Activated CD4-positive, alpha-beta memory T cell treated with anti-CD3 and anti-CD28 coated beads for 36 hours (primary cell): ENCODE measurements at places on chromosomes 5 and 9. TPM values are rescaled to one million over a fixed set of nuclear protein-coding genes. Genes with fewer than 3 reads are reported as not detected.

GRCh38 chr9:33489066-33489465 is 15.3 kb upstream of the NOL6 start:
- no peak for DNase-seq

Gene EGFLAM
- total RNA-seq, result not detected

DNA sequence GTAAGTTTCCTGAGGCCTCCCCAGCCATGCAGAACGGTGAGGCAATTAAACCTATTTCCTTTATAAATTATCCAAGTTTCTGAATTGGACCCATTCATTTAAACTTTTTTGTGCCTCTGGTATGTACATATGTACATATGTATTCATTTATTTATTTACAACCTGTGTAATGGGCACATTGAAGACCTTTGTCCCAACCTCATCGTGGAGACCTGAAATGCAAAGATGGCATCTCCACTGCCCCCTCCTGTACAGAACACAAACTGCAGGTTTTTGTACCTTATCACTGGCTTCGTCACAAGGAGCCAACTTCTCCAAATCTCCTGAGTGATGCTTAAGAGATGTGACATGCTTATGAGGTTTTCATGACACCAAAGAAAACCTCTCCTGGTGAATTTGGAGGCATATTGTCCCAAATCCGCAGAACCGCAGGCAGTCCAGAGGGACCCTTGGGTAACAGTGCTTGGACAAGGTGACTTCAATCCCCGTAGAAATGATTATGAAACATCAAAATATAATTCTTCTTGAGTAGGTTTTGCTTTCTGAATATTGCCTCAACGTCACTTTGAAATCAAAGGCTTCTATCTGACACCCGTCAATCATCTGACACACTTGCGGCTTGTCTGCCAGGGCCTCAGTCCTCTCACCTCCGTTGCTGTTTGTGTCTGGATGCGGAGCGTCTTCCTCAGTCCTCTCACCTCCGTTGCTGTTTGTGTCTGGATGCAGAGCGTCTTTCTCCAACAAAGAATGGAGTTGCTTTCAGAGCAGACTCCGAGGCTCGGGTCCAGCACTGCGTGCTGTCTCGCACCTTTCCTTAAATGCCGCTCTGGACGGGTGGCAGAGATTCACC is 135.0 kb upstream of the IRX4 start:
- peak; percentile 40 for DNase-seq

Gene TXNDC8
- total RNA-seq, result not detected

Gene CDC25C
- total RNA-seq, result 19.2 TPM

GRCh38 chr5:132421462-132421861 is 52.0 kb downstream of the SLC22A5 start:
- DNase-seq, result no peak

GRCh38 chr5:109218818-109219217 is 191.0 kb downstream of the PJA2 start:
- DNase-seq, result no peak

- DNase-seq, result no peak
Measured at GRCh38 chr9:105313238-105313637, 68.8 kb downstream of the SLC44A1 start.

GRCh38 chr9:88233091-88233490 is 94.8 kb upstream of the SPATA31C2 start:
- DNase-seq, result no peak

DNA sequence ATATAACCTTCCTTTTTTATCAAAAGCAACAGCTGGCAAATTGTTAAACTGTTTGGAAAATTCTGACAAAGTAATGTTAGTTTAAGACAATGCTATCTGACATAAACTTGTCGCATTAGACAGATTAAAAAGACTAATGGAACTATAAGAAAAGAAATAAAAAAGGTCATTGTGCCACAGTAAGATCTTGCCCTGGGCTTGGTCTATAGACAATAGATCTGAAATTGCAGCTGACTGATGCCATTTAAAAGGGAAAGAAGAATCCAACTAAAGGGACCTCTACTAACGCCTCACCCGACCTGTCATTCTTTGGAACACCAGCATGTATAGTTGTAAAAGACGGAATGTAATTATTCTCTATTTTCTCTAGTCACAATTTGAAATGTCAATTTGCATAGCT is 644.4 kb upstream of the GRAMD2B start:
- no peak for DNase-seq
